Fibroblast of mammary gland (primary cell): ENCODE measurements at places on chromosomes 1 and 21.

DNA sequence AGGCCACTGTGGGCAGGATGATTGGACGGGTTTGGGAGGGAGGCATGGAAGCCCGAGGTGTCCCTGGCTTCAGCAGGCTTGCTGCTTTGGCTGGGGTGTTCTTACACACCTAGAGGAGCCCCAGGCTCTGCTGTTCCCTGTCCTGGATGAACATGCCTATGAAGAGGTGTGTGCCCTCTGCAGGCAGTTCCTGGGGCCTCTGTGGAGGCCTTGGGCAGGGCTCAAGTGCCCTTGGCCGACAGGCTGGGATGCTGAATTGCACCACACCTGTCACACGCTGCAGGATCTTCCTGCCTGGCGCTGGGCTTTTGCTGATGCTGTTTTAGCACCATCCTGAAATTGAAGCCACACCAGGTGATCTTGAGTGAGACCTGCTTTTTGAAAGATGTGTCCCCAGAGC, 415.0 kb upstream of the VAMP3 start:
- DNase-seq: no peak

DNA sequence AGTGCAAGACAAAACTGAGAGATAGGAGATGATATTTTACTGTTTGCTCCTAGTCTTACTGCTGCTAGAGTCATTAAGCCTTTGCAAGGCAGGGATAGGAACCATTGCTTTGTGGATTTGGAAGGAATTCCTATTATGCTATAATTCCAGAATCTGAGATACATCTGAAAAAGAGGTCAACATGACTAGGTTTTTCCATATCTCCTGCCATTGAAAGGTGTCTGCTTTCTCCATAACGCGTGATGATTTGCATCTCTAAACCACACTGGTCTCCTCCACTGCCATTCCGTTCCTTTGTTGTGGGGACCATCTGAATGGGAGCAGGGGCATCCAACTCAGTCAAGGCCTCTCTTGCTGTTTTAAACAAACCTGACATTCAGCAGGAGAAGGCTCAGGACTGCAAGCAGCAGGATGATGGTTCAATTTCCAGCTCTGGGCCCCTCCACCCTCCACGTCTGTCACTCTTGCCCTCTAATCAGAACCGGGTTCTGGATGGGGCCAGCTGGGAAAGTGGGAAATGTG, 45.2 kb downstream of the PLPP3 start:
- DNase-seq: no peak

GRCh38 chr1:99606306-99606705, 39.6 kb upstream of the PALMD start:
- DNase-seq: peak; percentile 43

GRCh38 chr21:34967509-34968289, 81.4 kb downstream of the RUNX1 start:
- DNase-seq: peak; percentile 31

- DNase-seq: no peak
Measured at GRCh38 chr1:185654199-185654951, 79.8 kb upstream of the HMCN1 start.

GRCh38 chr1:62493656-62494055, 56.8 kb downstream of the USP1 start:
- peak; percentile 49 for DNase-seq

GRCh38 chr1:22450351-22451021, 1.2 kb upstream of the ZBTB40 start:
- DNase-seq: no peak
